ENCODE measurements at places on chromosomes 12 and 14.
A peak's percentile ranks its signal among the peaks of the same experiment; 100 is the strongest.

GRCh38 chr12:2052826-2053678 is at the start of gene CACNA1C:
TSS of gene CACNA1C (plus strand) at chr12:2052987. CDS start at chr12:2053563, 576 bp downstream.
- DNase-seq: no peak

DNA sequence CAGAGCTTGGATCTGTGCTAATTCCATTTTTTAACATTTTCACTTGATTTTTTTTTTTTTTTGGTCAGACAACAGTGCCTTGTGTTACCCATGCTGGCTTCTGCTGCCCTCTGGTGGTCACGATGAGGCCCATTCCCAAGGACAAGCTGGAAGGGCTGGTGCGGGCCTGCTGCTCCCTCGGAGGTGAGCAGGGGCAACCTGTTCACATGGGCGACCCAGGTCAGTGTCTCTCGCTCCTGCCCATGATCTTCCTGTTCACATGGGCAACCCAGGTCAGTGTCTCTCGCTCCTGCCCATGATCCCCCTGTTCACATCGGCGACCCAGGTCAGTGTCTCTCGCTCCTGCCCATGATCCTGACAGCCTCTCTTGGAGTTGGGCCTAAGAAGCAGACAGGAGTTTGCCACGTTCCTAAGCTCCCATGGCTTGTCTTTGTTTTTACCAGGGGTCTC is 59.4 kb downstream of the DGLUCY start:
- peak; percentile 91 for DNase-seq

- DNase-seq: no peak
These were observed 958 bp downstream of the RTN1 start for GRCh38 chr14:59869381-59870255.

GRCh38 chr12:94171595-94171930 is 23.2 kb downstream of the PLXNC1 start:
- DNase-seq: no peak

DNA sequence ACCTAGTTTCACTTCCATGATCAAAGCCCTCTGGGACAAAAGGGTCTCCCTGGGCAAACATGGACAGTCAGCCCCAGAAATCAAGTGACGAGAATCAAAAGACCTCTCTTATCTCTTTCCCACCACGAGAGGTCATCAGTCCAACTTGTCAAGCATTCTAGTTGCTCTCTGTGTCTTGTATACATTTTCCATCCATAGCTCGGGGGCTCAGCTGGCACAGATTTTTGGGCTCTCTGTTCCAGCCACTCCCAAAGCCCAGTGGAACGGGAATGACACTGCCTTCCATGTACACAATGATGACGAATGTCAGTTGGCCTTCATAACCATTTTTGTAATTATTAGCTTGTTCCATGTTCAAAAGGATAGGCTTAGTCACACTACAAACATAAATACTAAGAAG is 29.7 kb downstream of the NOS1 start:
- DNase-seq: peak; percentile 52

DNA sequence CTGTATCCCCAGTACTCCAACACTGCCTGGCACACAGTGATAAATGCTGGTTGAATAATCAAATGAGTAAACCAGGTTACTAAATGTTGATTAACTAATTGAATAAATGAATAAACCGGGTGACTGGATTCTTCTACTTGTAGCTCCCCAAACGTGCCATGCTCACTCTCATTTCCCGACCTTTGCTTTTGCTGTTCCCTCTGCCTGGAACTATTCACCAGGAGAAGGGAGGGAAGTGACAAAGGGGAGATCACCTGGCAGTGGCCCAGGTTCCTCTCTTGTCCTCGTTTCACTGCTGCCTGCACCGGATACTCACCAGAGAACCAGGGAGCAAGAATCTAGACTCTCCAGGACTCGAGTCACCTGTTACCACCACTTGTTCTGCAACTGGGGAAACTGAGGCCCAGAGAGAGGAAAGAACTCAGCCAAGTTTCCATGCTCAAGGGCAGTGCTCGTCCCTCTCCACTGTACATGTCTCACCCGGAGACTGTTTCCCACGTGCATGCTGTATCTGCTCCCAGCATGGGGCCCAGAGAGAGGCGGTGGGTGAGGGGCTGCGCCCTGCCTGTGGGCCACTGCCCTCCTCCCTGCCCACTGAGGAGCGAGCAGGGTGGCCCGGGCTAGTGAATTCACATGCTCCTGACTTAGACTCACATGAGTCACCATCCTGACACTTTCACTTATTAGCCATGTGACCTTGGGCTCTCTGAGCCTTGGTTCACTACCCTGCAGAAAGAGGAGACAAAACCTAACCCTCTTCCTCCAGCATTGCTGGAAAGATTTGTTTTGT is 17.7 kb upstream of the POP5 start:
- DNase-seq: no peak

GRCh38 chr14:38755036-38755435 is 348.0 kb downstream of the SEC23A start:
- DNase-seq: no peak

DNA sequence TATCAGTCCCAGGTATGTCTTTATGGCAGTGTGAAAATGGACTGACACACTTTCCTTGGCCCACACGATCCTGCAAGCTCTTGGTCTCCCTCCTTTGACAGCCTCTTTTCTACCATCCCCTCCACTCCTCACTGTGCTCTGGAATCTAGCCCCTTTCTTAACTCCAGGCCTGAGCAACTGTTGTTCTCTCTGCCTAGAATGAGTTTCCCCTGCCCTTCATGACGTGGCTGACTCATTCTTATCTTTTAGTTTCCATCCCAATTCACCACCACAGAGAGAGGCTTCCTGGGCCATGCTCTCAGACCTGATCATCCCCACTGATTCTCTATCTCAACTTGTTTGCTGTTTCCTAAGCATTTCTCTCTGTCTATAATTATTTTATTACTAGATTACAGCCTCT is 157.4 kb upstream of the HMGA2 start:
- no peak for DNase-seq

All from Karpas-422 (cell line).